Activated naive CD8-positive, alpha-beta T cell treated with anti-CD3 and anti-CD28 coated beads for 36 hours (primary cell): ENCODE measurements at places on chromosomes 2 and 18. TPM values are rescaled to one million over a fixed set of nuclear protein-coding genes. Genes with fewer than 3 reads are reported as not detected.

DNA sequence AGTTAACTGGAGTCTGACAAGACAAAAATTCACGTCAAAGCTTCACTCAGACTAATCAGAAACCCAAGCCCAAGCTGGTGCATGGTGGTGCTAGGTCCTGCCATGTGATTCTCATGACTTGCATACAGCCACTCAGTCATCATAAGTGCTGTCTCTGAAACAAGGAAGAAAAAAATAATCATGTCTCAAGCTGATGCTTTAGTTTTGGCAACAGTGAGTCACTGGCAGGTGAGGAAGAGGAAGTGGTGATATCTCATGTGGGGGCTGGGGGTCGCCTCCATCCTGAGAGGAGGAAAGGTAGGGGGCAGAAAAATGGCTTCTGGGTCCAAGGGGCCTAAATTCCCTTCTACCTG lies 136.3 kb downstream of the TMEM163 start:
- H3K4me1 ChIP-seq, result peaks cover 12% of the 10 kb centered on the region
- DNase-seq, result peak; percentile 1
- peaks cover 12% of the 10 kb centered on the region for H3K27me3 ChIP-seq
- no peak overlapping the region for H3K4me3 ChIP-seq
- no peaks in the 10 kb centered on the region for H3K36me3 ChIP-seq
- H3K27ac ChIP-seq, result peak overlapping the region; percentile 22

DNA sequence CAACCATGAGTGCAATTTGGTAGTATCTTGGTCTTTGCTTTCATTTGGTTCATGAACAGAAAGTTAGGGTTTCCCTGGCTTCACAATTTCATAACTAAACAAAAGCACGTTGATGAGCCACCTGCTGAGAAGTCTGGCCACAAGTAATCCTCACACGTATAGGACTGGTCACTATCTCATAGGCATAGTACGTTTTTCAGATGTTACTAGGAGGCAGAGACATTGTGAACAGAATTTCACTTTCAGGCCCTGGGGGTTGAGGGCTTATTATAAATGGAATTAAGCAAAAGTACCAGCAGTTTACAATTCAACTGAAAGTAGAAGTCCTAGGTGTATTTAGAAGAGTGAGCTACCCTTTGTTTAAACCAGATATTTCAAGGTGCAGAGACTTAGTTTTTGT lies 277.1 kb downstream of the ALPK2 start:
- no peak overlapping the region for H3K4me3 ChIP-seq
- no peaks in the 10 kb centered on the region for H3K27me3 ChIP-seq
- DNase-seq, result no peak
- no peaks in the 10 kb centered on the region for H3K36me3 ChIP-seq
- H3K27ac ChIP-seq, result no peak overlapping the region
- H3K4me1 ChIP-seq, result no peaks in the 10 kb centered on the region

GRCh38 chr2:129492548-129492947 lies 486.9 kb upstream of the RAB6C start:
- H3K27ac ChIP-seq, result no peak overlapping the region
- H3K4me3 ChIP-seq, result no peak overlapping the region
- DNase-seq, result no peak
- peaks cover 2% of the 10 kb centered on the region for H3K36me3 ChIP-seq
- H3K4me1 ChIP-seq, result no peaks in the 10 kb centered on the region
- peaks cover 15% of the 10 kb centered on the region for H3K27me3 ChIP-seq

DNA sequence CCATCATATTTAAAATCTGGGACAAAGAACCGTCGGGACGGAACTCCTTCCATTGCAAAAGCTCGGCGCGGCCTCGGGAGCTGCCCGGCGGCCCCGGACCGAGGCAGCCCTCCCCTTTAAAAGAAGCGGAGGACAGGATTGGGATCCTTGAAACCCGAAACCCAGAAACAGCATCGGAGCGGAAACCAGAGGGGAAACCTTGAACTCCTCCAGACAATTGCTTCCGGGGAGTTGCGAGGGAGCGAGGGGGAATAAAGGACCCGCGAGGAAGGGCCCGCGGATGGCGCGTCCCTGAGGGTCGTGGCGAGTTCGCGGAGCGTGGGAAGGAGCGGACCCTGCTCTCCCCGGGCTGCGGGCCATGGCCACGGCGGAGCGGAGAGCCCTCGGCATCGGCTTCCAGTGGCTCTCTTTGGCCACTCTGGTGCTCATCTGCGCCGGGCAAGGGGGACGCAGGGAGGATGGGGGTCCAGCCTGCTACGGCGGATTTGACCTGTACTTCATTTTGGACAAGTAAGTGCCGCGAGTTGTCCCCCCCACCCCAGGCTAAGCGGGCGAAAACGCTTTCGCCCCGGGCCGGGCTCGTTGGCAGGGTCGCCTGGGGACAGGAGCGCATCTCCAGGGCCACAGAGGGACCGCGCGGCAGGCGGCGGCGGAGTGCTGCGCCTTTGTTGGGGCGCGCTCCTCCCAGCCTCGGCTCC lies at the start of gene ANTXR1:
TSS of gene ANTXR1 (plus strand) at position 38 of the 698 bp plus-strand sequence. CDS start at position 359, 321 bp downstream.
- H3K27me3 ChIP-seq, result peaks cover 57% of the 10 kb centered on the region
- H3K4me1 ChIP-seq, result peaks cover 16% of the 10 kb centered on the region
- no peaks in the 10 kb centered on the region for H3K36me3 ChIP-seq
- DNase-seq, result peak; percentile 21
- H3K4me3 ChIP-seq, result peak within 1 kb of the TSS; percentile 83
- H3K27ac ChIP-seq, result no peak within 1 kb of the TSS

The C2orf92 gene
- 7.3 TPM for total RNA-seq

The CD207 gene
- total RNA-seq, result not detected

The ABCB11 gene
- not detected for total RNA-seq

The HOXD9 gene
- not detected for total RNA-seq
